ENCODE measurements at places on chromosomes 4 and X.

DNA sequence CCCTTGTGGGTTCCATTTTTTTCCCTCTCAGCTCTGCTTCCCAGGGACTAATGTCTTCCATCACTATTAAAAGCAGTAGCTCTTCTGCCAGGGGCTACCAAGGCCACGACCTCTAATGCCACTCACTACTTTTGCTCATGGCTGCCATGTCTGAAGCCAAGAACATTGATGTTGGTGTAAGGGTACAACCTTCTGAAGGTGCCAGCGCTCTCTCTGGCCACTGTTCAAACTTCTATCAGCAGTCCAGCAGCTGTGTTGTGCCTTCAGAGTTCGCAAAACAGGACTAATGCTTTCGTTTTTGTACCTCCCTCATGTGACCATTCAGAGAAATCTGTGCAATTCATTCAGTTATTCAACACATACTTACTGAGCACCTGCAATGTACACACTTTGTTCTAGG lies 121.5 kb upstream of the ENPEP start:
- DNase-seq: no peak

- peak; percentile 30 for DNase-seq
Measured at GRCh38 chrX:44011506-44011905, 38.3 kb upstream of the NDP start.

GRCh38 chr4:31343061-31343460 lies 622.9 kb downstream of the PCDH7 start:
- no peak for DNase-seq

- no peak for DNase-seq
Measured at GRCh38 chrX:155434906-155435743, 23.3 kb downstream of the F8A3 start.

GRCh38 chr4:1910643-1911042 lies 39.5 kb downstream of the NSD2 start:
- peak; percentile 43 for DNase-seq

DNA sequence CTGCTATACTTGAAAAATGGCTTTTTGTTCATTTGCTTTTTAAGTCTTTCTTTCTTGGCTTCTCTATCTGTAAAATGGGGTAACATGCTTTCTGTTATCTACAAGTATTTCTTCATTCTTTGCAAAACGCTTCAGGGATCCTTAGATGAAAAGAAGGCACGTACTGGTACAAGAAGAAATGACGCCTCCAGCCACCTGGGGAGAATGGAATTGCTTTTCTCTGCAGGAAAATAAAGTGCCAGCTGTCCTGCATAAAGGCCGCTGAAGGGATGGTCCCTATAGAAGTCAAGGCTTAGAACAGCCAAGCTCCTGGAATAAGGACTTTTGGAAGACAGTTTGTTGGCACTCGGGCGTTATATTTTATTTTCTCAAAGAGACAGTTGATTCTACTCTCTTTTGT lies 210.8 kb upstream of the RASGEF1B start:
- DNase-seq: no peak

DNA sequence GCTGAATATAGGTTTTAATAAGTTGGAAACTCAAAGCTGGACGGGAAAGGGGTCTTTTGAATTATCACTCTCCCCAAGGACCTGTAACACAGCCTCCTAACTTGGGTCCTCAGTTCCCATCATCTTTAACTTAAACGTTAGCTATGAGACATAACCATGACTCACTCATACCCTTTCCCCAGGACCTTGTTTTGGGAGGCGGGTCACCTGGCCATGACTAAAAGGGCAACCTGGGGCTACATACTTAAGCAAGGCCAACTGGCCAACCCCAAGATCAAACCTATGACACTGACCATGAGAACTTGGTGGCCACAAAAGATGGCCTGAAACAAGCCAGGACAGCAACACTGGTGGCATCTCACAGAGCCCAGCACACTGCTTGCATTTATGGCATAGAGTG lies 89.0 kb downstream of the SH3KBP1 start:
- DNase-seq: no peak

- no peak for DNase-seq
Measured at GRCh38 chrX:48785186-48785539, 1.2 kb upstream of the GATA1 start.

DNA sequence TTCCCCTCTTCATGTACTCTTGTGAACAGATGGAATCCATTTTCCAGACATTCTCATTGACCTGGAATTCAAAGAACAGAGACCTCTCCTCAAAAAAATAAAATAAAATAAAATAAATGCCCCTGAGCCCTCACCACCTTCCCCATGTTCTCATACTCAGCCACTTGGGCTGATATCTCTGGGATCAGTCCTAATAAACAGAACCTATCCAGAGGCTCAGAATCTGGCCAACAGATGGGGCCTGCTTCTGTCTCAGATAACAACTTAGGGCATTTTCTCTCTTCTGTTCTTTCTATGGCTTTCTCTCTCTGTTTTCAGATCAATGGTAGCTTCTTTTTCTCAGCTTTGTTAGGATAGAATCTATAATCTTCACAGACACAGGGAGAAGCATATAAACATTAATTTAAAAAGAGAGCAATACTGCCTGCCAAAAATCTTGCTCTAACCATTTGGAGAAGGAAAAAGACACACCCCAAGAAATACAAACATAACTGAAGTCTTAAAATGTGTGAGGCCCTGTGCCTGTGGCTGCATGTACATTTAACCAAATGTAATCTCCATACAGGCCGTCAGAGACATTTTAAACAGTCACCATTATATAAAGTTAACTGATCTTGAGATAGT lies 907.1 kb downstream of the FAT4 start:
- DNase-seq: no peak

All from Kasumi-1 (cell line).